Placental epithelial cell (primary cell): ENCODE measurements at places on chromosomes 2 and 18. TPM values are rescaled to one million over a fixed set of nuclear protein-coding genes. Genes with fewer than 3 reads are reported as not detected.

Gene SFXN5
- total RNA-seq, result 6.2 and 9.0 TPM in 2 replicates

Gene FKBP7
- total RNA-seq, result 20.3 and 38.9 TPM in 2 replicates

Gene SATB2
- 0.22 and 1.2 TPM in 2 replicates for total RNA-seq

Gene GPR17
- total RNA-seq, result not detected in 2 replicates

Gene PAX8
- total RNA-seq, result 1.6 and 3.4 TPM in 2 replicates

Gene ASTL
- total RNA-seq, result not detected in 2 replicates
